ENCODE measurements at places on chromosomes 7 and 10.

DNA sequence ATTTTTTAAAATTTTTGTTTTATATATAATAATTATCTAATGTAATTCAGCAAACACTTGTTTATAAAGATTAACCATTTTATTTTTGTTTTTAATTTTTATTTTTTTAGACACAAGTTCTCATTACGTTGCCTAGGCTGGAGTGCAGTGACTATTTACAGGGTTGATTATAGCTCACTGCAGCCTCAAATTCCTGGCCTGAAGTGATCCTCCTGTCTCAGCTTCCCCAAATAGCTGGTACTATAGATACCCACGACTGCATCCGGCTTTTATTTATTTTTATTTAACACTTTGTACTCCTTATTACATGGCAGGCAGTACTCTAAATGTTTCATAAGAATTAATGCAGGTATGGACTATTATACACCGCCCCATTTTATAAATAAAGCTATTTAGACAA is 288.7 kb downstream of the MDFIC start:
- DNase-seq: no peak

GRCh38 chr10:97066877-97067555 is 118.7 kb downstream of the SLIT1 start:
- DNase-seq: no peak

DNA sequence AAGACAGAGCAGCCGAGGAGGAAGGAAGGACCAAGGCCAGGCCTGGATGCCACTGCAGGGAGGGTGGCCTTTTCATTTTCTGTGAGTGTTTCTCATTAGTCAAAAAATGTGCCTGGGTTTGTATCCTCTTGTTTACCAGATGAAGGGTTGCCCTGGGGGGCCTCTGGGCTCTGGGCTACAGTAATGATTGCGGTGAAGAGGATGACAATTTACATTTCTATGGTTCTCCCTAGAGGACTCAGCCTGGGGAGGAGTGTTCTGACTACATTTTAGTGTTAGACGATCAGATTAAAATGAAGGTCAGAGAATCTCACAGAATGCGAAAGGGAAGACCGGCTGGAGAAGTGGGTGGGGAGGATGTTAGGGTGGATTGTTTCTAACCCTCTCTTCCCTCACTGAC is 108.0 kb upstream of the KMT2C start:
- no peak for DNase-seq

GRCh38 chr10:4781955-4782354 is 44.1 kb upstream of the AKR1E2 start:
- DNase-seq: no peak

DNA sequence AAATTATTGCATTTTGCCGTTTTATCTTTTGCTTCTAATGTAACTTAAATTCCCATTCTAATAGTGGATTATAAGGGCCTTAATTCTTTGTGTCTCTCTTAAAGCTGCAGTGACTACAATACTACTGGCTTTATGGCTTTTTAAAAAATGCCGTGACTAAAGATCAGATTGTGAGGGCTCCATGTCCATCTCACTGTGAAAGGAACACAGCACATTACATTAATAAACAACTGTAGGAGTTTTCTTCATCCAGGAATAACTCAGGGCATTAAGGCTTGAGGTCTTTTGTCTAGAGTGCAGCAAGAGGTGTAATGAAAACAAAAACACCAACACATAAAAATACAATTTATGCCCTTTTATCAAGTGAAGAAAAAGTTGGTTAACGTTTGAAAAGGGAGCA is 205.3 kb downstream of the SKAP2 start:
- no peak for DNase-seq

DNA sequence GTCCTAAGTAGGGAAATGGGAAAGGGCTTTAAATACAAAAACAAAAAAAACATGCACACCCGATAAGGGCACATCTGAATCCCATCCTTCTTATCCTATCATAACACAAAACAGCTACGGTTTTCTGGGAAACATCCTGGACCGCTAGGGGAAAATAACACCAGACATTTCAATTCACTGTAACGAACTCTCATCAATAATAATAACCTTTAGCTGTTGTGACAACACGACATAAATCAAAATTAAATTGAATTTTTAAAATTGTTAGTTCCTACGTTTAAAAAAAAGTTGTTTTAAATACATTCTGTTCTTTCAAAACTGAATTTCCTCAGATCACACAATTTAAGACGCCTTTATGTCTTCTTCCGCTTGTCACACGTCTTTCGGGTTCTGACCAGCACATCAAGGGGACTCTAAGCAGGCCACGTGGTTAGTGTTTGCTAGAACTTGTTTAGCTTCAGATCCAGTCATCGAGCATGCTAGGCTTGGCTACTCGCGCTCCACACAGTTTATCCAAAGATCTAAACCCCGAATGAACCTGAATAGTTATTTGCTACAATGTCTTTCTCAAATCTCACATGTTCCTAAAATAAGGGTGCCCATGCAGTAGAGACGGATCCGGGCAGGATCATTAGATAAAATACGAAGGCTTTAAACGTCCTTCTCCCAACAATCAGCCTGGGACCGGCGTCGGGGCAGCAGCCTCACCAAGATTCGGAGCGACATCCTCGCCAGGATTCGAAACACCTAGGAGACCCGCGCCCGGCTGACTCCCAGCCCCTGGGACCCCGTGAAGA is 839 bp downstream of the IKZF5 start:
- no peak for DNase-seq

DNA sequence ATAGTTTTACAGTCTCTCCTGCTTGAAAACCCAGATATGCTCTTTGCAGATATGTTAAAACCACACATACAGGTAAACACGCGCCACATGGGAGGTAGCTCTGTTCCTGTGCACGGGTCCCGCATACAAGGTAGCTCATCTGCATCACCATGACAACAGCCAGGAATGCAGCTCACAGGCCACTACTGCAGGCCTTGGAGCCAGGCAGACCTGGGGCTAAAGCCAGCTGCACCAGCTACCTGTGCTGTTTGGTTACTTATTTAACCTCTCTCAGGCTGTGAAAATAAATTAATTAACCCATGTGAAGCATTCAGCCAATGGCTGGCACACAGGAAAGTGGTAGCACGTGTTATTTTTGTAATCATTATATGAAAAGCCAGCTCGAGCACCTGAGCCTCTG is 428.3 kb downstream of the TNS3 start:
- DNase-seq: peak; percentile 84

GRCh38 chr7:4072161-4072925 is 609.8 kb upstream of the FOXK1 start:
- DNase-seq: no peak

- DNase-seq: no peak
Measured at GRCh38 chr10:70328967-70329366, 45.2 kb upstream of the NPFFR1 start.

DNA sequence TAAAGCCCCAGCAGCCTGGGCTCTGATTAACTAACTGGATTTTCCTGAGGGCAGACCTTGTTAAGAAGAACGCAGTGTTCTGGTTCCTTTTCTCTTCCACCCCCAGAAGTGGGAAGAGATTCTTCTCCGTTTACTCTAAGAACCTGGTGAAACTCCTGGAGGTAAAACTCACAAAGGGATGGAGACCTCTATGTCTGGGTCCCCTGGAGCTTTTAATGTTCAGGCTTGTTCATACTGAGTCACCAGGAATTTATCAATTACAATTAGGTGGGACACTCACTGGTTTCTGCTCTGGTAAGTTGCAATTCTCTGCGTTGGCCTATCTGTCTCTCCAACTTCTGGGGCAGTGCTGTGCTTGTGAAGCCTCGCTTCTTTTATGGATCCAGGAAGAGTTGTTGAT is 73.3 kb upstream of the CACNB2 start:
- DNase-seq: no peak

GRCh38 chr7:112798274-112799159 is 8.3 kb upstream of the TMEM168 start:
- no peak for DNase-seq

- DNase-seq: no peak
Measured at GRCh38 chr7:131254211-131254610, 73.5 kb upstream of the MKLN1 start.

- DNase-seq: peak; percentile 80
Measured at GRCh38 chr10:54800741-54801421, at the start of gene PCDH15. PCDH15 (minus strand) TSS chr10:54801231; CDS start chr10:54664262, 136,969 bp downstream.

GRCh38 chr10:80539421-80540031 is 1.8 kb downstream of the SH2D4B start:
- no peak for DNase-seq

- DNase-seq: no peak
Measured at GRCh38 chr10:48924988-48925387, 14.7 kb downstream of the LRRC18 start.

GRCh38 chr10:12512332-12513002 is 163.1 kb downstream of the CAMK1D start:
- no peak for DNase-seq

DNA sequence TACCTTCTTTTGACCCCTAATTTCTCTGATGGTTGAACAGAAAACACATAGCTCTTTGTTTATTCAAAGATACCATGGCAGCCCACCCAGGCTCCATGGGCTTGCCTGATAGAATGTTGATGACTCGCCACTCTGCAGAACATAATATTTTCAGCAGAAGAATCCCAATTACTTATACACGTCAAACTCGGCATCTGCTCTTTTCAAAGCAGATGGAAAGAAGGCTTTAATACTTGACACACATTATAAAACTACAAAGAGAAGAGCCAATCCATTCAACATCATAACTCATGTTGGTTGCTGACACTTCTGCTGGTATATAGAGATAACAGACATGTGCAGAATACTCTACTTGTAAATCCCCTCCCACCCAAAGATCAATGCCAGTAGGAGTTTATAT is 69.0 kb downstream of the FOXI2 start:
- DNase-seq: no peak

DNA sequence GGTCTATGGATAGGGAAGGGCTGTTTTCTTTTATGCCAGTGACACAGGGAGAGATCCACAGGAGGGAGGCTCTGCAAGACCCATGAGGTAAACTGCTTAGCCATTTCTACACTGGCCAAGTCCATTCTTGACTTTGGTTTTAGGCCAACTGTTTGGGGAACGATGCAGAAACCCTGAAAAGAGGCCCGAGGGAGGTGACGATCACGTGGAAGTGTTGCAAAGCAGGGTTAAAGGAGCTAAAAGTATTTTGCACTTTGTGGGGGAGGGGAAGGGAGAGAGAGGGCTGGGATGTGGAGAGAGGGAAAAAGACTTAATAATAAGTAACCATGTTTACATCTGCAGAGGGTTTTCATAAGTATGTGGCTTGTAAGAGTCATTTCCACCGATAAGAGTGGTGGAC is 239.7 kb downstream of the EMX2 start:
- no peak for DNase-seq

GRCh38 chr10:15879058-15879457 is 18.8 kb upstream of the MINDY3 start:
- peak; percentile 18 for DNase-seq

- DNase-seq: no peak
Measured at GRCh38 chr7:150942001-150942590, 36.0 kb downstream of the KCNH2 start.

GRCh38 chr7:1910827-1911226 is 240.8 kb downstream of the ELFN1 start:
- DNase-seq: no peak

- DNase-seq: no peak
Measured at GRCh38 chr10:34907743-34908430, 92.8 kb upstream of the PARD3 start.

DNA sequence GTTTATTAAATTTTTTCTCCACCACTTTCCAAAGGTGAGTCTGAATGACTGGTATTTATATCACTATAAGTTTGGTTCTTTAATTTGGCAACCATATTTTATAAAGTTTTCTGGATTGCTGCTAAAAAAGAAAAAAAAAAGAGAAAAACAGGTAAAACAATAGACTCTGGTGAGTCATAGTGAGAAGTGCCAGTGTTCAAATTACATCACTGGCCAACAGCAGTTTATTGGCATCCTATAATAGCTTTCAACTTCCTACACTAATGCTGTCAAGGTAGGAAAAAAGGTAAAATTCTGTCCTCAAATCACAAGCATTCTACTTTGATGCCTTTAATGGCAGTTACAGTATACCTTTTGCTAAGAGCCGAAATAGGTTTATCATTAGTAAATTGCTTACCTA is 808.8 kb downstream of the GRM8 start:
- no peak for DNase-seq

DNA sequence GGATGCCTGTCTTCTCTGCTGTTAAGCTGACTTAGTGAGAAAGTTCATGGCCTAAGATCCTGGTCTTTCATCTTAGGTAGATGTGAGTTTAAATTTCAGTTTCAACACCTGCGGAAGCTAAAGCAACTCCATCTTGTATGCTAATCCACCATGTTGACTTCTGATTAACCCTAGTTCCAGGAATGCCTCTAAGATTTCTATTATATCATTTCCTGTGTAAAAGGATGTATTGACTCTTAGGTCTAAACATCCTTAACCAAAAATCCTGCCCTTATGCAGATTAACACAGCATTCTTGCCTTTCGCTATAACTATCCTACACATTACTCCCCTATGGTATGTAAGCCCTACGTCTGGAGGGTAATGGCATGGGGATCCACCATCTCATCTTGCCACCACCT is 94.4 kb upstream of the CCDC6 start:
- no peak for DNase-seq

GRCh38 chr7:40463446-40463845 is 328.6 kb downstream of the SUGCT start:
- DNase-seq: no peak

DNA sequence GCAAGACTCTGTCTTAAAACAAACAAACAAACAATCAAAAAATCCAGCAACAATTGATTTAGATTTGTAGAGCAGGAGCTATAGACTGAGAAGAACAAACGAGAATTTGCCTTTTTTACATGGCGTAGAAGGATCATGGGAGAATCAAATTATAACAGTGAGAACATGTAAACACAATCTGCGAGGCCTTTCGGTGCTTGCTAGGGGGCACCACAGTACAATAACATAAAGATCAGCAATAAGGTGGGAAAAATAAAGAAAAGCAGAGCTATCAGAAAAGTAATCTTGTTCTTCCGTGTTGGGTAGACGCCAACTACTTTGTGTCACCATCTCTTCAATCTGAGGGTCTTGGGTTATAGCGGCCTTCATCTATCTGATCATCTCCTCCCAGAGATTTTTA is 82.2 kb downstream of the NOD1 start:
- peak; percentile 2 for DNase-seq

DNA sequence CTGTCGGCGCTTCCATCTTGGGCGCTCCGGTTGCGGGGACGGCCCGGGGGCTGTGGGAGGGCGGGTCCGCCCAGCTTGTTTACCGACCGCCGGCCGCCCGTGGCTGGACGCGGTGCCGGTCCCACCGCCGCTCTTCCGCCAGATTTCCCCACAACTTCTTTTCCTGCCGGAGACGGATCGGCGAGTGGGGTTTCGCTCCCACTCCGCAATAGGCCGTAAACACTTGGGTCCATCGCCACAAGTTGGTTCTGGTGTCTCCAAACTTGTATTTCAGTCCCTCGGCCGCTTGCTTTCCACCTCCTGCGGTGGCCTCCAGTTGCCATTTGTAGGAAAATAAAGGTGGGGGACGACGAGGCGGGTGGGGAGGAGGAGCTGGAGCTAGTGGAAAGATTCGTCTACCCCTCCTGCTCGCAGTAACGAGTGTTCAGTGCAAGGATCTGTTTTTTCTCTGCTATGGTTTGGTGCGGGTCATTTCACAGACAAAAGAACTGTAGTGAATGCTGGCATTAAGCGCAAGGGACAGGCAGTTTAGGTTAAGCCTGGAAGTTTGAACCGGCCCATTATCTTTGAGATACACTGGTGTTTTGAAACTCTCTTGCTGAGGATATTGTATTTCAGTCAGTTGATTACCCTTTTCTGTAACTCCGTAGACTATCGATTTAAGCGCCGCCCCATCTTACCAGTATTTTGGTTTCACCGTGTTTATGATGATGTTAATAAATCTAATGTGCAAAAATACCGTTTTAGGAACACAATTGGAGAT is 24.3 kb upstream of the ZRANB1 start:
- peak; percentile 25 for DNase-seq

All from NCI-H1105 treated with DMSO at 0.1 percent for 48 hours (cell line).